ENCODE measurements at places on chromosomes 3 and 15.

- no peak for DNase-seq
Observed at GRCh38 chr15:90945091-90945490, 9.6 kb upstream of the RCCD1 start.

GRCh38 chr3:157566596-157566995, 63.4 kb upstream of the VEPH1 start:
- DNase-seq, result peak; percentile 35

- no peak for DNase-seq
Observed at GRCh38 chr3:159624616-159625015, 364.0 kb upstream of the IL12A start.

DNA sequence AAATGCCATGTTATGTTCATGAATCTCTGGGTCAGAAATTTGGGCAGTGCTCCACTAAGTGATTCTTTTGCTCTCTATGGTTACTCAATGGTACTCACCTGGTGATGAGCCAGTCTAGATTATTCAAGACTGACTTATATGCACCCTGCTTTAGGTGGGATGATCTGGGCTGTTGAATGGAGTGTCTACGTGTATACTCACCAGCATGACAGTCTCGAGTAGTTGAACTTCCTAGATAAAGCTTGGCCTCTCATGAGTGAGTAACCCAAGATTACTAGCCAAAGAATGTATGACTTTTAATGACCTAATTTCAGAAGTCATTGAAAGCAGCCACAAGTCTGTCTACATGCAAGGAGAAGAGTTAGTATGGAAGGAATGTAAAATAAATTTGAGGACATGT, 77.5 kb upstream of the CADM2 start:
- DNase-seq, result peak; percentile 3

DNA sequence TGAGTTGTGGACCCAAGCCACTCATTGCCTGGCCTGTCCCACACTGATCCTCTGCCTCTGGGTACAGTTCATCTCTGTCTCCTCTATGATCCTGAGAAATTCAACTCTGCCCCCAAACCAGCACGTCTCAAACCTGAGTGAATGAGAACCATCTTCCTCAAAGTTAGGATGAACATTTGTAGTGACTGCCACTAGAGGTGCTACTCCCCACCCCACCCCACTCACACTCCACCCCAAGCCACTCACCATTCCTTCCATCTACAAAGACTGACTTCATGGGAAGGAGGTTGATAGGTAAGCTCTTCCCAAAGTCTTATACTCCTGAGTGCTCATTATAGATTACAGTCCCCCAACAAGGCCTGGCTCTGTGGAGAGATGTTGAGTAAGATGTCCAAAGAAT, 43.8 kb downstream of the NEK10 start:
- DNase-seq, result no peak

GRCh38 chr3:37853691-37854413, 7.8 kb upstream of the CTDSPL start:
- peak; percentile 94 for DNase-seq

GRCh38 chr3:46881596-46882376, 4.3 kb downstream of the PTH1R start:
- no peak for DNase-seq

- DNase-seq, result no peak
Observed at GRCh38 chr15:82303956-82304777, 41.5 kb downstream of the SAXO2 start.
